ENCODE measurements at places on chromosomes 5 and 9.

- peak; percentile 50 for ATAC-seq
Observed at GRCh38 chr9:127214421-127215267, 49.9 kb upstream of the GARNL3 start.

DNA sequence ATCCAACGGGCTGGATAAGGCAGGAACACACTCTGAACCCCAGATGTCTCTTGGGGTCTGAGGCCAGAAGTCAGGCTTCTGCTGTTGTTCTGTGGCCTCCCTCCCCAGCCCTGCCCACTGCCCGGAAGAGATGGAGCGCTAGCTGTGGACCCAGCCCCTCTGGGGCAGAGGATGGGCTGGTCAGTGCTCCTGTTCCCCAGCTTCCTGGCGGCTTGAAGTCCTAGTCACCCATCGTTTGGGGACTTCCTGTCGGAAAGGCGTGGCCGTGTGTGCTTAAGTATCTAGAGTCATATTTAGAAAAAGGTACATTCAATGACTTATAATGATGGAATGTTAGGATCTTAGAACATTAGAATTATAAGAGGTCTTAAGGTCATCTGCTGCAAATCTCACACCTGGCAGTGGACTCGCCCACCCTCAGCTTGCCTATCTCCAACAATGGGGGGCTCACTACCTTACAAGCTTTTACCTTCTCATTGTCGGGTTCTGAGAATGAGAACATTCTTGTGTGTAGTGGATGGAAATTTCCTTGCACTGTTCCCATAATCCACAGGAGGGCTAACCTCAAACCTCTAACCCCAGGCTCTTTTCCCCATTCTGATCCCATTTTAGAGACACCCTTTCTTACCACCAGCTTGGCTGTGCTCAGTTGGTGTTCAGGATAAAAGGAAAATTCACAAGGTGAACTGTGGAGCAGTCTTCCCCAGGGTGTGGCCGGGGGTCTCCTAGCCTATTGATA, 13.4 kb upstream of the AIF1L start:
- peak; percentile 52 for ATAC-seq

GRCh38 chr5:6601271-6601670, 31.6 kb downstream of the NSUN2 start:
- ATAC-seq, result no peak

DNA sequence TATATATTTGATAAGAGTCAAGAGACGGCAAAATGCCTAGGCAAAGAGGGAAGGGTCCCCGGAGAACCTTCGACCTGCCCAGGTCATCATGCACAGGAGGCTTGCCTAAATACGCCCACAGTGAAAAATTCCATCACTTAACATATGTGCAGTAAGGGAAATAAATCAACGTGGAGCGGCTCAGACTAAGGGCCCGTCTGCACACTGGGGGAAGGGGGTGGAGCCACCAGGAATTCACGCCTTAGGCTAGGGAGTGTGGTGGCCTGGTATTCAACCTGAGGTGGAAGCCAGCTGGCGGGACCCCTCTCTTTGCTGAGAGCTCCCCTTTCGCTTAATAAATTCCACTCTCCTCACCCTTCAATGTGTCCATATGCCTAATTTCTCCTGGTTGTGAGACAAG, 8.3 kb downstream of the PTBP3 start:
- peak; percentile 56 for ATAC-seq

DNA sequence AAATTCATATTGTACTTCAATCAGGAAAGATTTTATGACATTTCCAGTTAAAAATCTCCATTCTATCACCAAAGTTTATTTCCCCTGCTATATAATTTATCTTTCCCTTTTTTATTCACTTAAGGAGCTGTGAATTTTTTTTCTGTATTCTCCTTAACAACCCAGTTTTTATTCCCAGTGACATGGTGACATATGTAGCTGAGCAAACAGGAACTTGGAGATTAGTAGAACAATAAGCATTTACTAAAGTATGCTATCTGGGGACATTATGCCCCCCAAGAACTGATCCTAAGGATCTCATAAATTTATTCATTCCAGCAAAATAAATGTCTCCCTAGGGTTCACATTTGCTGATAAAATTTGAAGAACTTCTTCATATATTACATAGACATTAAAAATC, 1044.0 kb upstream of the CDH6 start:
- no peak for ATAC-seq

DNA sequence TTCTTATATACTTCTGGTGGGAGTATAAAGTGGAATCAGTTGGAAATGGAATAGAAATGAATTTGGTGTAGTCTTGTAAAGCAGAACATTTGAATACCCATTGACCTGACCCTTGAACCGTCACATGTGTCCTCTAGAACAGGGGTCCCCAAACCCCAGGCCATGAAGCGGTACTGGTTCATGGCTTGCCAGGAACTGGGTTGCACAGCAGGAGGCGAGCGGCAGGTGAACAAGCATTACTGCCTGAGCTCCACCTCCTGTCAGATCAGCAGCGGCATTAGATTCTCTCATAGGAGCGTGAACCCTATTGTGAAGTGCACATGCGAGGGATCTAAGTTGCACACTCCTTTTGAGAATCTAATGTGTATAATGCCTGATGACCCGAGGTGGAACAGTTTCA, 80.0 kb downstream of the RANBP17 start:
- ATAC-seq, result no peak

- ATAC-seq, result no peak
Observed at GRCh38 chr9:105330755-105331154, 86.3 kb downstream of the SLC44A1 start.

- peak; percentile 5 for ATAC-seq
Observed at GRCh38 chr5:181188700-181189362, 16.2 kb downstream of the TRIM7 start.

DNA sequence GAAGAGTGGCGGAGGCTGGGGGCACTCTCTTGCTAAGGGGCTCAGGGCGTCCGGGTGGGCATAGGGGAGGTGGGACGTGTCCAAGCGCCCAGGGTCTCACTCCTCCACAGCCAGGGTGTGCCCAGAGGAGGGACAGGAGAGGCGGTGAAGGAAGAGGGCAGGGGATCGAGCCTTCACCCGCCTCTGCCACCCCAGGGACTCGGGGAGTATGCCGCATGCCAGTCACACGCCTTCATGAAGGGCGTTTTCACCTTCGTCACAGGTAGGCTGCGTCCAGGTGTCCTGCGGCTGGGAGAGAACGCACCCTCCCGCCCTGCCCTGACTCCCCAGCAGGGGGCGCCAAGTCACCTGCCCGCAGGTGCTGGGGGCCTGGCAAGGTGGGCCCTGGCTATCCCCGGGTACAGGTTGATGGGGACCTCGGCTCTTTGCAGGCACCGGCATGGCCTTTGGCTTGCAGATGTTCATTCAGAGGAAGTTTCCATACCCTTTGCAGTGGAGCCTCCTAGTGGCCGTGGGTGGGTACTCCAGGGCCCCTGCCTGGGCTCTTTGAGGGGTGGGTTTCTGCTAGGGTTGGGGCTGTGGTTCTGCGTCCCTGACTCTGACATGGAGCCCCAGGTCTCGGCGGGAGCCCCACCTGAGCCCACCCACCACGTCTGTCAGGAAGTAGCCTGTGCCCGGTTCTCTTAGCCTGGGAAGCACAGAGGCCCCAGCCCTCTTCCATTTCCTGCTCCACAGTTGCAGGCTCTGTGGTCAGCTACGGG, 552 bp downstream of the TMEM141 start:
- peak; percentile 66 for ATAC-seq

DNA sequence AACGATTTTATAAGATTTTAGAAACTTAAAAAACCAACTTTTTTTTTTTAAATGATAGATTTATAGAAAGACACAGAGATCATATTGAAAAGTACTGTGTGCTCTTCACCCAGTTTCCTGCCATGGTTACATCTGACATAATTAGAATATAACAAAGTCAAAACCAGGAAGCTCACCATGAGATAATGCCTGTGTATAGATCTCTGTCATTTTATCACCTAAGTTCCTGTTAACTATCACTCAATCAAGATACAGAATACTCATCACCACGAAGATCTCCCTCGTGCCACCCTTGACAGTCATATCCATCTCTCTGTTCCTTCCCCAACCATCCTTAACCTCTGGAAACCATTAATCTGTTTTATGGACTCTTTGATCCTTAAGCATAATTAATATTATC, 39.1 kb downstream of the POC5 start:
- ATAC-seq, result no peak

DNA sequence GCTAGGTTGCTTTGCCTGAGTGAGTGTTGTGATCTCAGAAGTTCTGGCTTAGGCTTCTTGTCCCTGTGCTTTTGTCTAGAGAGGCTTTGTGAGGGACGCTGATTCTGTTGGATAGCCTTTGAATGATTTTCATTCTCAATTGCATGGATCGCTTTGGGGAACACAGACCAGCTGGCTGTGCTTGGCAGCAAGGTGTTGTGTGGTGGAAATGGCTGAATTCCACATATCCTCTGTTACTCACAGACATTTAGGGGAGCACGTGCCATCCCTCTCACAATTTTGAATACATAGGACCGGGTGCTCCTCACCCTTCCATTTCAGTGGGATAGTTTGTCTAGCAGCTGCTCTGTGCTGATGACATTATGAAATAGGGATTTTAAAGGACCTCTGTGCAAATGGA, 76.2 kb downstream of the IQGAP2 start:
- no peak for ATAC-seq

- no peak for ATAC-seq
Observed at GRCh38 chr9:134419000-134419683, 92.9 kb downstream of the RXRA start.

- no peak for ATAC-seq
Observed at GRCh38 chr9:34171753-34172535, 6.9 kb upstream of the UBAP1 start.

- no peak for ATAC-seq
Observed at GRCh38 chr5:116371935-116372334, 202.7 kb downstream of the SEMA6A start.

- no peak for ATAC-seq
Observed at GRCh38 chr5:147098233-147098790, 136.5 kb upstream of the STK32A start.

DNA sequence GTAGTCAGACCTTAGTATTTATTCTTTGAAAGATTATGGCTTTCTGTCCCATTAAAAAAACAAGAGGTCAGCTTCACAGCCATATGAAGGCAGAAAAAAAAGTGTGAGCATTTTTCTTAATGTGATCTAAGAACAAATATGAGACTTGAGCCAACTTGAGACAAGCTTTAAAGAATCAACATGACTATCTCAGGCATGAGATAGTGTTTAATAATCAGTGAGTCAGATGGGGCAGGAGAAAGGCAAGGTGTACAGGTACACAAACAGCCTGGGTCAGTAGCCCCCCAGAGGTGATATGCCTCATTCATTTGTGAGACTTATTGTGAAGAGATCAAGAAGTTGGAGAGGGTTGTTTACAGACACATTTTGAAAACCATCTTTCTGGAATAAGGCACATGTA, 83.6 kb downstream of the GDNF start:
- ATAC-seq, result no peak

- no peak for ATAC-seq
Observed at GRCh38 chr5:6856653-6857052, 143.4 kb downstream of the TENT4A start.

GRCh38 chr9:113844466-113844865, 31.6 kb upstream of the ZNF618 start:
- ATAC-seq, result no peak

- ATAC-seq, result no peak
Observed at GRCh38 chr9:84652496-84653120, 16.9 kb upstream of the NTRK2 start.

GRCh38 chr5:122805481-122805880, 30.6 kb downstream of the SNX2 start:
- no peak for ATAC-seq

DNA sequence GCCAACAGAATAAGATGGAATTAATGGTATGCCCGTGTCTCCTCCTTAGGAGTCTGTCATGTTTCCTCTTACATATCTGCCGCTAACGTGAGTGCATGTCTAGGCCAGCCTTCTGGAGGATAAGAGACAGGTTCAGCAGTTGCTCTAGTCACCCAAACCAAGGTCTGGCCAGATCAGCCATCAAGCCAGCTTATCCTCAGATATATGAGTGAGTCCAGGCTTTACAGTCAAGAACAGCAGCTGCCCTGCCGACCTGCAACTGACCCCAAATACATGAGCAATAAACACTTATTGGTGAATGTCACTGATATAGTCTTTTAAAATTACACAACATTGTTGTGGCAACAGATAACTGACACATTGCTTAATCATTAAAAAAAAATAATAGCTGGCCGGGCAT, 123.5 kb downstream of the TSSK1B start:
- ATAC-seq, result peak; percentile 91

DNA sequence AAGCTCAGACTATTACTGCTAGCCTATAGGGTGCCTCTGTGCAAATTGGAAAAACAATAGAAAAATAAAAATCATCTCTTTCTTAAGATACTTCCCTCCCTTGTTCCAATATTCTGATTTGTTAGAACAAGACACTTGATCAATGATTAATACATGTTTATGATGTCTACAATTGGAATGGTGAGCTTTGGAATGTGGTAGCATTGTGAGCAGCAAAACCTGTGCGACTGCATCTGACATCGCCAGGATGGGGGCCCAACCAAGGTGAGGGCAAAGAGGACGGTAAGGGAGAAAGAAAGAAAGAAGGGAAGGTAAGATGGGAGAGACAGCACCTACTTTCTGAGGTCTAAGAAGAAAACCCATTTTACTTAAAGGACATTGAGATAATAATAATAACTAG, 183.0 kb upstream of the TRIM32 start:
- ATAC-seq, result no peak

DNA sequence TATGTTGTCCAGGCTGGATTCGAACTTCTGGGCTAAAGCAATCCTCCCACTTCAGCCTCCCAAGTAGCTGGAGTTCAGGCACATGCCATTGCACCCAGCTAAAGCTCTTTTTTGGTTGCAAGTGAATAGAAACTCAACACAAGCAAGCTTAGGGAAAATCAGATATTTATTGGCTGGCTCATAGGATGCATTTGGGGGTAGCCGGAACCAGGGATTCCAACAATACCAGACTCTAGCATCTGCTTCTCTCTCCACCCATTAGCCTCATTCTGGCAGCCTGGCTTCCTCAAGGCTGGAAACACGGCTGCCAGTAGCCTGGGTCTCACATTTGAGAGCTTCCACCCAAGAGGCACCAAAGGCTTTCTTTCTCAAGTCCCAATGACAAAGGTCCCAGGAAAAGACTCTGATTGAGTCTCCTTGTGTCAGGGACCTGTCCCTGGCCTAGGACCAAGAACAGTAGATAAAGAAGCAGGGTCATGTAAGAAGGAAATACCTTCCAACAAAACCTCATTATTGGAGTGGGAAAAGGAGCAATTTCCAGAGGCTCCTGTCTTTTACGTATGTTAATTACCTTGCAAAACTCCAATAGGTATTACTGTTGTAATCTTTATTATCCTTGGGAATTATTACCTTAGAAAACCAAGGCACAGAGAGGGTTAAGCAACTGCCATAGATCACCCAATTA, 23.0 kb upstream of the B4GALT1 start:
- ATAC-seq, result no peak

DNA sequence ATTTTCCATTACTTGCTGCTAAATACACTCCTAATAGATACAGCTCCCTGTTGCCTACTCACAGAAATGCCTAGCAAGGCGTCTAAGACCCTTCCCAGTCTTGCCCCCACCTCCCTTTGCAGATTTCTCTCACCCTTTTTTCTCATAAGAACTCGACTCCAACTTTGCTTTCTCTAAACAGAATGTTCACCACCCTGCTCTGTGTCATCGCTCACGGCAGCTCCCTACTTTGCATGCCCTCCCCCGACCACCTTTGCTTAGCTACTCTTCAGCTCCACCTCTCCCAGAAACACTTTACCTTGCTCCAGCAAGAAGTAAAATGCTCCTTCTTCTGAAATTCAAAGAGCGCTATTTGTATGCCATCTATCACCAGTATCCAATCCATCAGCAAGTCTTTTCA, 15.2 kb upstream of the PPP1R2B start:
- no peak for ATAC-seq

- ATAC-seq, result peak; percentile 56
Observed at GRCh38 chr5:77852514-77853352, 76.6 kb upstream of the TBCA start.
